Activated gamma-delta T cell treated with anti-CD3 and anti-CD28 coated beads, Interleukin-2, amount 50 U/mL, for 16 hours (primary cell): ENCODE measurements at places on chromosomes 1 and 21.

DNA sequence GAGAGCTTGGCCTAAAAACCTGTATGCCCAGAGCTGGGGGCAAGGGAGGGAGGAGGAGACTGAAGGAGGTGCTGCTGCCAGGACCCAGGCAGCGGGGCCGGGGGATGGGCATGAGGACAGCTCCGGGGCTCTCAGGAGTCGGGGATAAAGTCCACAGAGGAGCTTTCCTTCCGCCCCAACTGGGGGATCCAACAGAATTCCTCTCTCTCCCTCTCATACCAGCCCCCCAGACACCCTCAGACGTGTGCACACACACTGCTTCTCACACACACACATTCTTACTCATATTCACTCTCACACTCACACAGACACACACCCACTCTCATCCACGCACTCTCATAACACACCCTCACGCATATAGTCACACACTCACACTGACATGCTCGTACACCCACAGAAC lies 39.1 kb downstream of the SYF2 start:
- no peak for DNase-seq

DNA sequence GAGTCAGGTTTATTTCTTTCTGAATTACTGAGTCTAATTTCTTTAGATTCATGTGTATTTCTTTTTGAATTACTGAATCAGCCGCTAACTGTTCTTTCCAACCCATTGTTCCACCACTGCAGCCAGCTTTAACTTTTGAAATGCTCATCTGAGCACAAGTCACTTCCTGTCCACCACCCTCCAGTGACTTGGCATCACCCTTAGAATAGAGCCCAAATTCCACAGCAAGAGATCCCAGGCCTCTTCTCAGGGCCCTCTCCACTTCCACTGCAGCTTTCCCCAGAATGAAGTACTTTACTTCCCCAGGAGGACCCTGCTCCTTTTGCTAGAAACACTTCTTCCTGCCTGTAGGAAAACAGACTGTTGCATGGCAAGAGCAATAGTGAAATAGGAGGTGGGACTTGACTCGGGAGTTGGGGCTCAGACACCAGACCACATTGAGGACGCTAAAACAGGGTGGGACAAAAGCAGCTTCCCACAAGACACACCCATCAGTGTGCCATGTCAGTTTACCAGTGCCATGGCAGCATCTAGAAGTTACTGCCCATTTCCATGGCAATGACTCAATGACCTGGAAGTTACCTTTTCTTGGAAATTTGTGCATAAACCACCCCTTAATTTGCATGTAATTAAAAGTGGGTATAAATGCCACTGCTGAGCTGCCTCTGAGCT lies 56.5 kb upstream of the ADAR start:
- DNase-seq, result no peak

- DNase-seq, result no peak
Observed at GRCh38 chr1:156802421-156802935, 14.2 kb downstream of the SH2D2A start.

- no peak for DNase-seq
Observed at GRCh38 chr1:65421351-65422025, 1.0 kb downstream of the LEPR start.
